ENCODE measurements at places on chromosomes 1 and 21. TPM values are rescaled to one million over a fixed set of nuclear protein-coding genes. Genes with fewer than 3 reads are reported as not detected.

DNA sequence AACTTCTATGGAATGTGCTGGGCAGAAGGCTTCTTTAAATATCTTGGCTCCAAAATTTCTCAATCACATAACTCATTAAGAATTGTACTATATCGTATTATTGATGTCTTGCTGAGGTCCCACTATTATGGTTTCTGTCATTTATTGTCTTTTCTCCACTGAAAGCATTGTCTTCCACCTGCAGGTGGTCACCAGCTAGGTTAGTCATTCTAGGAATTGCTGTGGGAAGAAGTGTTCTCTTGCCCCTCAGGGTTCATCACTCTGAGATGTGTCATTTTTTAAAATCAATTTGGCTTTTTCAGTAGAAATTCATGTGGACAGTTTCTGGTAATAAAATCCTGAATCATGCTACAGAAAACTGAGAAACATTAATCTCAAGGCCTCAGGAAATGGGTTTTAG is 66.1 kb downstream of the NCAM2 start:
- no peaks in the 10 kb centered on the region for H3K4me1 ChIP-seq
- no peak overlapping the region for H3K4me3 ChIP-seq
- no peaks in the 10 kb centered on the region for H3K36me3 ChIP-seq
- H3K27ac ChIP-seq: no peak overlapping the region
- DNase-seq: no peak

DNA sequence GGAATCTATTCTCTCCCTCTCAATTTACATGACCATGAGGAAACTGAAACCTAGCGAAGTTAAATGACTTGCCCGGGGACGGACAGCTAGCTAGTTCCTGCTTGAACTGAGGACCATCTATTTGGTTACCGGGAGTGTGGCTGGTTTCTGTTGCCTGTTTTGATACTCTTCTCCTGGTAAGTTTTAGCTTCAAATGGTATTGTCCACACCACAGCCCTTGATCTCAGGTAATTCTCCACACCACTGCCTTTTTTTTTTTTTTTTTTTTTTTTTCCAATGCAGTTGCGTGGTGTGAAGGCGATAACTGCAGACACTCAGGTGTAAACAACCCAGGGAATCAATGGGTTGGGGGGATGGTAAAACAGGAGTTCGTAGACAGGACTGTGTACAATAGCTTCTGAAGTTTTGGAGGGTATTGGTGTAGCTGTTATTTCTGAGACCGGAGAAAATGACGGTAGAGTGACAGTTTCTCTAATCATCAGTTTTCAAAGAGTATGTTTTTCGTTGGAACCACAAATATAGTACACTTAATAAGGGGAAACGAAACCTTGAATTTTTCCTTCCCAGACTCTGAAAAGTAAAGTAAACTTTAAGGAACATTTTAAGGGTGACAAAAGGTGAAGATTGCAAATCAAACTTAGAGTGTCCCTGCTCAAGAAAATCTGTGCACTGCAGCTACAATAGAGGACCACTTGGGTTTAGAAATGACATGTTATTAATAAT is 125.3 kb upstream of the CACYBP start:
- H3K4me3 ChIP-seq: no peak overlapping the region
- H3K27me3 ChIP-seq: no peaks in the 10 kb centered on the region
- no peak for DNase-seq
- no peaks in the 10 kb centered on the region for H3K36me3 ChIP-seq
- H3K27ac ChIP-seq: no peak overlapping the region

CADM3 gene
- 23.8 TPM for total RNA-seq

GRCh38 chr1:108897865-108898720 is 21.3 kb downstream of the GPSM2 start:
- no peak overlapping the region for H3K4me3 ChIP-seq
- peaks cover 6% of the 10 kb centered on the region for H3K36me3 ChIP-seq
- no peak overlapping the region for H3K27ac ChIP-seq
- no peak for DNase-seq
- H3K4me1 ChIP-seq: peaks cover 27% of the 10 kb centered on the region

TRIM67 gene
- not detected for total RNA-seq

GRCh38 chr1:24927988-24928688 is 1.9 kb downstream of the RUNX3 start:
- H3K27ac ChIP-seq: peak overlapping the region; percentile 62
- DNase-seq: no peak
- H3K27me3 ChIP-seq: peaks cover 39% of the 10 kb centered on the region
- peak overlapping the region; percentile 23 for H3K4me3 ChIP-seq

DNA sequence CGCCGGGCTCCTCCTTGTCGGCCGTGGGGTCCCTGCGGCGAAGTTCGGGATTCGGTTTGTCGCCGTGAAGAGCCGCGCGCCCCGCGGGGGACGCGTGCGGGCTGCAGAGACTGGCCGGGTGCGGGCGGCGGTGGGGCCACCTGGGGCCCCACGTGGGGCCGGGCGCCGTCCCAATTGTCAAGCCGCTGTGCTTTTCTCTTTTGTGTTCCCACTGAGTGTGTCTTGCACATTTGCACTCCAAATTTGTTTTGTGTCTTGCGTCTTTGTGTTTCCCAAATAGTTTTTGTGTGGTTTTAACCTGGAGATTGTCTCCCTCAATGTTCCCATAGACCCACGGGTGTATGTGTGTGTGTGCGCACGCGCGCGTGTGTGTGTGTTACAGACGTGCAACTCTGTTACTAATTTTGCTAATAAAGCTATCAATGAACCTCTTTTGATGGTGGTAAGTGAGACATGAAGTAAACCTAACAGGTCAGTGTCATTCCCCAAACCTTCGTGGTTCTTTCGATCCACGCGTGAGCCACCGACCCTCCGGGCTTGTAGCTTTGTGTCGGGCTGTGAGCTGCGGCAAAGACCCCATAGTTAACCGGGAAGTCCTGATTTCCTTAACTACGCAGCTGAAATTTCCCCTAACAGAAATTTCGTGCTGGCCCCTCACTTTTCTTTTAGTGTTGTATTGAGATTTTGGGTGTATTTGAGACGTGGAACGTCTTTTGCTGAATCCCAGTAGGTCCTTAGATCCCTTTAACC is 708 bp downstream of the PRDM2 start:
- no peaks in the 10 kb centered on the region for H3K36me3 ChIP-seq
- H3K4me3 ChIP-seq: peak overlapping the region; percentile 88
- H3K27me3 ChIP-seq: no peaks in the 10 kb centered on the region
- peaks cover 6% of the 10 kb centered on the region for H3K4me1 ChIP-seq

- H3K4me1 ChIP-seq: no peaks in the 10 kb centered on the region
- H3K4me3 ChIP-seq: no peak overlapping the region
- DNase-seq: no peak
- H3K27ac ChIP-seq: no peak overlapping the region
These were observed 24.1 kb downstream of the MEGF6 start for GRCh38 chr1:3586986-3587759.

GRCh38 chr1:167617153-167618147 is 12.6 kb upstream of the RCSD1 start:
- no peaks in the 10 kb centered on the region for H3K36me3 ChIP-seq
- H3K27ac ChIP-seq: no peak overlapping the region
- DNase-seq: no peak
- peaks cover 10% of the 10 kb centered on the region for H3K4me1 ChIP-seq

Data from vagina (tissue), 2 donors.